ENCODE measurements at places on chromosomes 1 and 21.

- peak; percentile 63 for DNase-seq
Observed at GRCh38 chr21:44012474-44013379, 618 bp downstream of the TRAPPC10 start.

GRCh38 chr1:9294910-9295636 lies 2.4 kb downstream of the SPSB1 start:
- no peak for DNase-seq

DNA sequence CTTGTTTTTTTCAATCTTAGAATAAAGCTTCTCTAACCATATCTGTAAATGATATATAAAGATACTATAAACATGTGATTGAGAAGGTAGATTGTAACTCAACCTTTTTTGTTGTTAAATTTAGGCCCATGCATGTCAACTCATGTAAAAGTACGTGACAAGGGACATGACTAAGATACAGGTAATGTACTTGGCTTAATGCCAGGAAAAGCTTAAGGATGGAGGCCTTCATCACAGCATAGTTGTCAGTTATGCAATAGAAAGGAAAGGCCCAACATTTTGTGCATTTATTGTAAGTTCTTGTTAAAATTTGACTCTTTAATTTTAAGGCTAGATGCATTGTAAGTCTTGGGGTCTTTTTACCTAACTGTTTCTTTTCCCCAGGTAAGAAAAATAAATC lies 305.1 kb downstream of the LTN1 start:
- no peak for DNase-seq

GRCh38 chr1:183019860-183020259 lies 3.4 kb upstream of the LAMC1 start:
- DNase-seq, result no peak

GRCh38 chr1:92755541-92756461 lies 29.1 kb downstream of the EVI5 start:
- no peak for DNase-seq

- no peak for DNase-seq
Observed at GRCh38 chr1:185526344-185527307, 207.6 kb upstream of the HMCN1 start.

DNA sequence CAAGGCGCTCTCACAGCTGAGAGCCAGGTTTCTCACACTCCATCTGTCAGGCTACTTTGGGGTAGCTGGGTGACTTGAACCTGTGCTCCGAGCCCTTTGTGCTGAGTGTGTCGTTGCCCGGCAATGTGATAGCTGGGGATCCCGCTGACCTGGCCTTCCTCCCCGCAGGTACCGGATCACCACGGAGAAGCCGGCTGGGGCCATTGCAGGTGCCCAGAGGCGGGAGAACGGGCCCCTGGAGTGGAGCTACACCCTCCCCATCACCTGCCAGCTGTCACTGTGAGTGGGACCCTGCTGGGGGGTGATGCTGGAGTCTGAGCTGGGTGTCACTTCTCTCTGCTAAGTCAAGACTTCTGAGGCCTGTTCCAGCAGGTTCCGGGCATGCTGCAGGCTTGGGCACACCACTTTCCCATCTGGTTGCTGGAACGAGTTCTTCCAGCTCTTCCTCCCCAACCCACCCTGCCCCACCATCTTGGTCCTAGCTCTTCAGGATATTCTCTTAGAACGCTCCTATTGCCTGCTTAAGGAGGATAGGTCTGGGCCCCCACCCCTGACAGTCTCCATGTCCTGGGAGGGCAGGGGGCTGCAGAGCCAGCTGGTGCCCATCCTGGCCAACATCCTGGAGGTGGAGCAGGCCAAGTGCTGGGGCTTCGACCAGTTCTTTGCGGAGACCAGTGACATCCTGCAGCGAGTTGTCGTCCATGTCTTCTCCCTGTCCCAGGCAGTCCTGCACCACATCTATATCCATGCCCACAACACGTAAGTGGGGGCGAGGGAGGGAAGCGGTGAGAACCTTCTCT lies 7.5 kb downstream of the IKBKE start:
- DNase-seq, result no peak

GRCh38 chr1:62386351-62387121 lies 50.3 kb upstream of the USP1 start:
- DNase-seq, result no peak

DNA sequence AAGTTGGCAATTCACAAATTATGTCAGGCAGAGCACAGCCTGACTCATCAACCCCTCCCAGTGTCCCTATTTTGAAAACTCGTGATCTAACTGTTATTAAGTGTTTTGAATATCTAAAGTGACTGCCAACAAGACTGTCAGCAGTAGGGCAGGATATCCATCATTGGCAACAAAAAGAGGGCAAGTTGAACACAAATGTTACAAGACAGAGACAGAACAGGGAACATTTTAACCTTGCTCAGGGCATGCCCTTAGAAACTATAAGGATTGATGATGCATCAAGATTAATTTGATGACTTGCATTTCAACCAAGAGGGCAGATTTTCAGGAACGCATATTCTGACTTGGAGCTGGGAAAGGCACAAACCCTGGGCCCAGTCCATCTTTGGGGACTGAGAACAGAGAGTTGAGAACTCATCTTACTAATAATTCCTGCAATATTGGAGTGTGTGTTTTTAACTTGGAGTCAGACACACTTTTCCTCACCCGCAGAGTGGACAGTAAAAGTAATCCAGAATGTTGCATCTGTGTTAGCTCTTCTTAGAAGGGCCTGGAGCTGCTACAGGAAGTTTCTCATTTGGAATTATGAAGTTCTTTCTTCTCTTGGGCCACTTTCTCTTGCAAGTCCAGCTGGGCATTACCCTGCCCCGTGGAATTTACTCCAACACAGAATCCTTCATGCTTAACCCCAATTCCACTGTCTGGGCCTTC lies 317.2 kb downstream of the LTN1 start:
- DNase-seq, result no peak

GRCh38 chr1:235997049-235997448 lies 67.8 kb downstream of the NID1 start:
- no peak for DNase-seq

DNA sequence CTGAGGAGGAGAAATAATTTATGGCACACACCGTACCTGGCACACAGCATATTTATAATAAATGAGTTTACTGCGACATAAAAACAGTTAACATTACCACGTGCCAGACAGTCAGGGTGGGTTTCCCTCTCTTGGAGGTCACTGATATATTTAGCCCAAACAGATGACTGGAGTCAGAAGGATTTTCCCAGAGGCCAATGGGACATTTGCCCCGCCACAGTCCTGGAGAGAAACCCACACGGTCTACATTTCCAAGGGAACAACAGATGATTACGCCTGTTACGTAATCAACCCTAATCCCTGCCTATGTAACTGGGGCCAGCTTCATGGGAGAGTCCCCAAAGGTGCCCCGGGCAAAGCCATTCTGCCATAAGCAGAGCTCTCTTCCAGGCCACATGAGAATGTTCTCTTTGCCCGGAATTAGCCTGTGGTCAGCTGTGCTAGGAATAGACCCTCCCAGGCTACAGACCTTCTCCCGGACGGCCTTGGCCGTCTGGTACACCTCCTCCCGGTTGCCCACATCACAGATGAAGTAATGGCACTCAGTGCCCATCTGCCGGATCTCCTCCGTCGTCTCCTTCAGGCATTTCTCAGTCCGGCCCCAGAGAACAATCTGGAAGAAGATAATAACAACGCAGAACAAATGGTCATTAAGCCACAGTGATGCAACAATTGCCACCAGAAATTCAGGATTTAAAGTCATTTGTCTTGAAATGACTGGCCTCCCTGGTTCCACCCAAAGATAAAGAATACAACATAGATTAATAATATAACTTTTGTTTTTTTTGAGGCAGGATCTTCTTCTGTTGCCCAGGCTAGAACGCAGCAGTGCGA lies 37.7 kb downstream of the DHRS3 start:
- no peak for DNase-seq

- DNase-seq, result no peak
Observed at GRCh38 chr1:85134583-85135391, 66.0 kb downstream of the SYDE2 start.

- DNase-seq, result no peak
Observed at GRCh38 chr1:182229921-182230491, 161.6 kb downstream of the GLUL start.

GRCh38 chr21:41368735-41369104 lies 6.9 kb downstream of the MX2 start:
- no peak for DNase-seq

DNA sequence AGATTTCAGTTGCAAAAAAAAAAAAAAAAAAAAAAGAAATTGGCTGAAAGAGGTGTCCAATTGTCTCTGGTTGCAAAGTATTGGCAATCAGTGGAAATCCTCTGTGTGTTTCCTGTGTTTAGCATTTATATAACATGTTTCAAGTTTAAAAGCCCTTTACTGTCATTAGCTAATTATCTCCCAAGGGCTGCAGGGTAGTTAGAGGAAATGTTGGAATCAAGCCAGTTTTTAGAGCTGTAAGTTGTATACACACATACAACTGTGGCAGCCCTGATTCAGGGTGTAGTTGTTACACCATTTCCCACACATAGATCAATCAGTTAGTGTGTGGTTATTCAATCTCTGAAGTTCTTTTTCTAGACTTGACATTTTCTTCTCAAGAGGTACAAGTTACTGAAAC lies 8.9 kb upstream of the ZNF326 start:
- DNase-seq, result no peak

GRCh38 chr1:216183007-216183406 lies 240.2 kb downstream of the USH2A start:
- no peak for DNase-seq

GRCh38 chr1:116725798-116726197 lies 28.4 kb upstream of the CD2 start:
- DNase-seq, result no peak

DNA sequence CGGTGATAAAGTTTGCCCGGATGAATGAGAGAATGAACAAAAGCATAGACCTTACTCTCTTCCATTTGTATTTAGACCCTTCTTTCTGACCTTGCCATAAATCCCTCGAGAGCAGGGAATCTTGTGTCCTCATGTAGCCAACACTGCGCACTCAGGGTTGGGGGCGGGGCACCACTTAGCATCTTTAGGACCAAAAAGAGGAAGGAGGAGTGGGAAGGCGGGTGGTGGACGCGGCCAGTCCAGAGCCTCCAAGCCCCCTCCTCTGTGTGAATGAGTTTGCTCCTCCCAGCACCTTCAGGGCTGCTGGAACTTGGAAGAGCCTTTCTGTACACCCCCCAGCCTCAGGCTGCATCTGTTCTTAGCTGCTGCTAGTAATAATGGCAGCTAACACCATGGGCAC lies 141.9 kb upstream of the TMEM51 start:
- no peak for DNase-seq

DNA sequence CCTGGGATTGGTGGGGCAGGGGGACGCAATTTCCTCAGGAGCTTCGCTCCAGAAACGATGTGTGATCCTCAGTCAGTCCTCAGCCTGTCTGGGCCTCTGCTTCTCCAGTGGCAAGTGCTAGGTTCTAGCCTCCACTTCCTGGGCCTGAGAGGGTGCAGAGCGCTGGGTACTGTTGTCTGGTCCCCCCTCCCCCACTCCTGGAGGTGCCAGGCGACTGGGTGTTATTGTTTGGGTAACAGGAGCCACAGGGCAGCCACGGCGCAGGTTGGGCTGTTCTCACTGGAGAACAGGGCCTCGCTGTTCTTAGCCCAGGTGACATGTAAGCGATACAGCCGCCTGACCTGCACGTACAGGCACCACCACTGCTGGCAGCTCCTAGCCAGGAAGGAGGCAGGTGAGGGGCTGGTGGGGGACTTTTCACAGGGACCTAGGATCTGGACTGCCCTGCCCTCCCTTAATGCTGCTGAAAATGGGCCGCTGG lies 2.1 kb downstream of the RPS6KA1 start:
- DNase-seq, result no peak

- no peak for DNase-seq
Observed at GRCh38 chr1:15029036-15029435, 124.5 kb upstream of the TMEM51 start.

- DNase-seq, result no peak
Observed at GRCh38 chr1:33384040-33384812, 46.7 kb downstream of the PHC2 start.

DNA sequence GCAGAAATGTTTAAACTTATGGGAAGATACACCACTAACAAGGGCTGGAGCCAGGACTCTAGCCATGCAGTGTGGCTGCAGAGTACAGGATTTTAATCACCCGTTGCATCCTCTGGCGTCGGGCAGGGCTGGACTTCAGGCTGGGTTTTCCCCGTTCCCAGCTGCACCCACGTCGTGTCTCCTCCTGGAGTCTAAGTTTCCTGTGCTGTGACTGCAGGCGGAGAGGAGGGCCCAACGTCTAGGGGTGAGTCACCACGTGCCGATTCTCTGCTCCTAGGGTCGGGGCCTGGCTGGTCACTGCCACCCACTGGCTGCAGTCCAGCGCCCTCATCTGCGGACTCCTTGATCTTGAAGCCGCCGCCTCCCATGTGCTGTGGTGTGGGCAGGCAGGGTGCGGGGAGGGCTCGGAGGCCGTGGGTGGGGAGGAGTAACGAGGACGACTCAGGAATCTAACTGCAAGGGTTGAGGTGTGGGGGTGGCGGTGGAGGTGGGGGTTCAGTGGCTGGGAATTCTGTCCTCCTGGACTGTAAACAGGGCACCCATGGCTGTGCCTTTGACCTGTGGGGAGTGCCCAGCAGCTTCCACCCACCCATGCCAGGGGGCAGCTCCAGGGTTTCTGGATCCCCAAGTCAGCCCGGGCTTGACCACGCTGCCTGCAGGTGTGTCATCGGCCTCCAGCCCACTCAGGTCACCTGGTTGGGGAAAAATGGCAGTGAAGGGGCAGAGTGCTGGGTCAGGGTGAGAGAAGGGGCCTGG lies 77.8 kb downstream of the ALPL start:
- DNase-seq, result no peak

GRCh38 chr1:211503542-211503941 lies 11.6 kb upstream of the RD3 start:
- no peak for DNase-seq

DNA sequence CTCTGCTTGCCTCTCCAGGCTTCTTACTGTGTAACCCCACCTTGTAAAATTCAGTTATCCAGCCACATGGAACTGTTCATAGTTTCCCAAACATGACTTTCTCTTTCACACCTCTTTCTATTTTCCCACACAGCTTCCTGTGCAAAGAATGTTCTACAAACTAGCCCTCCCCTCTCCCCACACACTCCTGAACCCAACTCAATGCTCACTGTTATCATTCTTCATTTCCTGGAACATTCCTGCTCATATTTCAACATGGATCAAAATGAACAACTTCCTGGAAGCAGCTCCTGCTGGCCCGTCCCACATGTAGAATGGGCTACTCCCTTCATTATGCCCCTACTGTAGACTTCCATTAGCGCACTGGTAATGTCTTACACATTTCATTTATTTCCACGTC lies 7.5 kb upstream of the HSD11B1 start:
- DNase-seq, result no peak

- DNase-seq, result no peak
Observed at GRCh38 chr1:239912471-239912870, 179.2 kb upstream of the FMN2 start.

- DNase-seq, result no peak
Observed at GRCh38 chr1:63326106-63326472, 3.7 kb downstream of the FOXD3 start.

DNA sequence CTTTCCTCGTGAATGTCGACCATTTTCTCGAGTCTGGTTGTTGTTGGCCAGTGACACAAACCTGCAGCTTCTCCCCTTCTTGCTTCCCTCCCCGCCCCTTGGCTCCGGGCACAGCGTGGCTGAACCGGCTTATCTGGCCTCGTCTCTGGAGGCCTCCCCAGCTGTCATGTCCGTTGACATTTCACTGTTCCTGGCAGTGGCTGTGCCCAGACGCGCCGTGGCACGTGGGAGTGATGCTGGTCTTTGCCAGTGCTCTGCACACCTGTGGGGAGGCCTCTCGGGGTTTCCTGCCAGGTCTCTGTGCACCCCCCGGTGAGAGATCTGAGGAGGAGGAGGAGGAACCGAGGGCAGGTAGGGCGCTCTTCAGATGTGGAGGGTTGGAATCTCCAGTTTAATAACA lies 23.7 kb downstream of the SKI start:
- DNase-seq, result no peak

GRCh38 chr1:94807742-94808491 lies 12.2 kb upstream of the SLC44A3 start:
- DNase-seq, result no peak

All from stimulated activated CD4-positive, alpha-beta T cell treated with anti-CD3 and anti-CD28 coated beads, Interleukin-1b, Interleukin-23, amount 100 ng/mL, for 1 hour (primary cell).